ENCODE measurements at places on chromosomes 5 and 9. TPM values are rescaled to one million over a fixed set of nuclear protein-coding genes. Genes with fewer than 3 reads are reported as not detected.

CATSPER3 gene
- not detected for total RNA-seq

GRCh38 chr5:66057239-66057638 is 86.9 kb upstream of the SREK1 start:
- DNase-seq, result no peak
- no peaks in the 10 kb centered on the region for H3K4me1 ChIP-seq
- H3K27ac ChIP-seq, result no peak overlapping the region
- H3K36me3 ChIP-seq, result peaks cover 14% of the 10 kb centered on the region

DNA sequence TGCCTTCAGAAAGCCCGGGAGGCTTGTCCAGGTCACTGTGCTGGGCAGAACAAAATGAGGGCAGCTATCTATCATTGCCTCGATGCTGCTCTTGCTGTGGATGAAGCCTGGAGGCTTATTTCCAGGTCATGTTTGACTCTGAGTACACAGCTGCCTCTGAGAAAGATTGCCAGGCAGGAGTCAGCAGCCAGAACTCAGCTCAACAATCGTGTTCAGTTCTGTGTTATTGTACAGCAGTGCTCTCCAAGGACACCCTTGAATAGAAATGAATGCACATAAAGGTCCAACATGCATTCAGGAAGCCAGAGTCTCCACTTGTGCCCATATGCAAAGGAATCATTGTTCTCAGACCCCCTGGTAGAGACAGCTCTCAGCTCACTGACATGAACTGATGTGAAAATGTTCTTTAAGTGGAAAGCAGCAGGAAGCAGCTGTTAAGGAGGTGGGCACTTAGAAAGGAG is 61.7 kb upstream of the ZFR start:
- no peak for DNase-seq
- H3K27ac ChIP-seq, result peak overlapping the region; percentile 58
- no peaks in the 10 kb centered on the region for H3K27me3 ChIP-seq
- H3K4me3 ChIP-seq, result no peak overlapping the region
- H3K36me3 ChIP-seq, result no peaks in the 10 kb centered on the region

DNA sequence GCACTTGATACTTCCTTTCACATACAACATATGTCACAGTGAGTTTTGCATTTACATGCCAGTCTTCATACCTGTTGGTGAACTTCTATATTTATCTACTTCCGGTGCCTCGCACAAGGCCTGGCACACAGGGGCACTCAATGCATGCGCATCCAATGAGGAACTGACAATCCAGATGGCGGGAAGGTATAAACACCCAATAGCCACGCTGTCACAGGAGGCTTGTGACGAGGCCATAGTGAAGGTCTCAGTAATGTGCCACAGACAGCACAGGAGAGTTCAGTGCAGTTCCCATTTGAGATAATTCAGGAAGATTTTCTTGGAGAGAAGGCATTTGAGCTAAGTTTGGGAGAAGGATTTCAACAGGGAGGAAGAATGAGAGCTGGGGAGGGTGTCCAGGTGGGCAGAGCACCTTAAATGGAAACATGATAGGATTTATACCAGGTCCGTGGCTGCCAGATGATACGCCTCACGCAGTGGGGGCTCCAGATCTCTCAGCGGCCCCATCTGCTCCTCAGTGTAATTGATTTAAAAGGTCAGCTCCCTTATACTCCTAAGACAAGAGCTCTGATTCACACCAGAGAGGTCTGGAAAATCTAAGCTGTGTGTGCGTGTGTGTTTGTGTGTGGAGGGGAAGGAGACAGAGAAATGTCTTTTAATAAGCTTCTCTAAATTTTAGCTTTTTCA is 206.2 kb downstream of the DCP2 start:
- DNase-seq, result no peak
- H3K27me3 ChIP-seq, result no peaks in the 10 kb centered on the region
- peaks cover 14% of the 10 kb centered on the region for H3K4me1 ChIP-seq
- no peaks in the 10 kb centered on the region for H3K36me3 ChIP-seq
- H3K4me3 ChIP-seq, result no peak overlapping the region
- H3K27ac ChIP-seq, result no peak overlapping the region

F2R gene
- 13.7 TPM for total RNA-seq

DNA sequence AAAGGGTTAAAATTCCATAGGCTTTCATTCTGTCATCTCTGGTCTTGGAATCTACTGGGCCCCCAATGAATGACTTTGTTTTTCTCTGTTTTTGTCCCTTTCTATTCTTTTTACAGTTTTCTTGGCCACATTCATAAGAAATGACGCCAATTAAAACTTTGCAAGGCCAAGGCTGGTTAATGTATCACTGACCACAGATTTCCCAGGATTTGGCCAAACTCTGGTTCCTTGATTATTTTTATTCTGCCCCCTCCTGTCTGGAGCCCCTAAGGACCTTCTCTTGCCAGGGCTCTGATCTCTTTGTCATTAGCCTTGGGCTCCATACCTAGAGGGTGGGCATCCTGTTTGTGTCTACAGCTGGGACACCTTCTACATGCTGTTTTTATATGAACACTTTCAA is 388.9 kb upstream of the PAPPA start:
- H3K4me1 ChIP-seq, result no peaks in the 10 kb centered on the region
- DNase-seq, result no peak
- no peaks in the 10 kb centered on the region for H3K27me3 ChIP-seq
- H3K27ac ChIP-seq, result no peak overlapping the region
- no peak overlapping the region for H3K4me3 ChIP-seq

- no peaks in the 10 kb centered on the region for H3K36me3 ChIP-seq
- no peak overlapping the region for H3K4me3 ChIP-seq
- no peak for DNase-seq
- H3K27ac ChIP-seq, result no peak overlapping the region
- H3K4me1 ChIP-seq, result no peaks in the 10 kb centered on the region
These were observed 256.8 kb upstream of the IRX4 start for GRCh38 chr5:2139478-2139877.

- no peaks in the 10 kb centered on the region for H3K27me3 ChIP-seq
- peak; percentile 39 for DNase-seq
- H3K4me1 ChIP-seq, result peaks cover 16% of the 10 kb centered on the region
- H3K4me3 ChIP-seq, result peak overlapping the region; percentile 65
- no peaks in the 10 kb centered on the region for H3K36me3 ChIP-seq
- H3K27ac ChIP-seq, result no peak overlapping the region
These were observed 524 bp downstream of the CYFIP2 start for GRCh38 chr5:157266286-157267007.

IL33 gene
- 63.1 TPM for total RNA-seq

DNA sequence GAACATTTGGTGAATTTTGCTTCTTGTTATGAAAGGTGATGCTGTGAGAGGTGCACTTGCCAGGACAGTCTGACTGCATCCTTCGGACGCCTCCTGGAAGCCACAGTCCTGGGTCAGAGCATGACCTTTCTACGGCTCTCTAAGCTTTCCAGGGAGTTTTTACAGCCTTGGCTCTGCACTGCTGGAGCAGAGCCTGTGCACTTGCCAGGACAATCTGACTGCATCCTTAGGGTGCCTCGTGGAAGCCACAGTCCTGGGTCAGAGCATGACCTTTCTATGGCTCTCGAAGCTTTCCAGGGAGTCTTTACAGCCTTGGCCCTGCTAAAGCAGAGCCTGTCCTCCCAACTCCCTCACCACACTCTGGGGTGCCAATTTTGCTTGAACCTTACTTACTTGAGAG is 49.6 kb downstream of the CCDC180 start:
- no peak overlapping the region for H3K4me3 ChIP-seq
- no peak for DNase-seq
- no peak overlapping the region for H3K27ac ChIP-seq
- H3K36me3 ChIP-seq, result peaks cover 49% of the 10 kb centered on the region
- no peaks in the 10 kb centered on the region for H3K27me3 ChIP-seq

SPAAR gene
- total RNA-seq, result 5.7 TPM

GRCh38 chr5:106401561-106401960 is 1269.2 kb downstream of the EFNA5 start:
- H3K4me1 ChIP-seq, result no peaks in the 10 kb centered on the region
- no peaks in the 10 kb centered on the region for H3K36me3 ChIP-seq
- no peak overlapping the region for H3K4me3 ChIP-seq
- no peaks in the 10 kb centered on the region for H3K27me3 ChIP-seq

DNA sequence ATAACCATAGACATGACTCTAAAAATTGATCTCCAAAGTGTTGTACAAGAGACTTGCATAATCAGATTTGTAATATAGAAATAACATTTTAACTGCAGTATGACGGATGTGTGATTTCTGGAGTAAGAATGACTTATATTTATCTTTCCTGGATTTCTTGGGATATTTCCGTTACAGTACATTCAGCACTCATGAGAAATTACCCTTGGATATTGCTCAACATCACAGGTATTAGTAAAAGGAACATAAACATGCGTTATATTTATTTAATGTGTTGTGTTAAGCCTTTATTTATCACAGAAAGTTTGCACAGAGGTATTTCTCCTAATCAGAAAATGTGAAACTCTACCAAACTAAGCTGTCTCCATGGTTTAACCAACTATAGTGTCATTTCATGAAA is 1823.9 kb upstream of the C9orf72 start:
- no peak overlapping the region for H3K4me3 ChIP-seq
- no peak for DNase-seq
- H3K27me3 ChIP-seq, result no peaks in the 10 kb centered on the region
- H3K4me1 ChIP-seq, result no peaks in the 10 kb centered on the region
- no peak overlapping the region for H3K27ac ChIP-seq

GRCh38 chr9:122122903-122123632 is 30.0 kb upstream of the TTLL11 start:
- no peak for DNase-seq
- no peak overlapping the region for H3K4me3 ChIP-seq
- peaks cover 29% of the 10 kb centered on the region for H3K4me1 ChIP-seq
- H3K36me3 ChIP-seq, result no peaks in the 10 kb centered on the region

- H3K4me1 ChIP-seq, result peaks cover 40% of the 10 kb centered on the region
- no peaks in the 10 kb centered on the region for H3K27me3 ChIP-seq
- no peaks in the 10 kb centered on the region for H3K36me3 ChIP-seq
- DNase-seq, result no peak
These were observed 663 bp upstream of the ZNF366 start for GRCh38 chr5:72507907-72508238.

- H3K36me3 ChIP-seq, result no peaks in the 10 kb centered on the region
- DNase-seq, result no peak
- no peak overlapping the region for H3K27ac ChIP-seq
- no peaks in the 10 kb centered on the region for H3K27me3 ChIP-seq
These were observed 379.7 kb downstream of the PSAT1 start for GRCh38 chr9:78676623-78677022.

- H3K36me3 ChIP-seq, result no peaks in the 10 kb centered on the region
- no peak overlapping the region for H3K27ac ChIP-seq
- peaks cover 42% of the 10 kb centered on the region for H3K4me1 ChIP-seq
- DNase-seq, result no peak
These were observed 33.9 kb downstream of the HRH2 start for GRCh38 chr5:175691761-175692160.

- DNase-seq, result peak; percentile 12
- no peaks in the 10 kb centered on the region for H3K27me3 ChIP-seq
- H3K36me3 ChIP-seq, result no peaks in the 10 kb centered on the region
- H3K4me3 ChIP-seq, result no peak overlapping the region
- H3K4me1 ChIP-seq, result no peaks in the 10 kb centered on the region
These were observed 132.6 kb downstream of the NSG2 start for GRCh38 chr5:174177976-174178605.

GRCh38 chr9:87898151-87898550 is 15.5 kb downstream of the SPATA31E1 start:
- H3K27ac ChIP-seq, result no peak overlapping the region
- no peak for DNase-seq
- no peak overlapping the region for H3K4me3 ChIP-seq
- no peaks in the 10 kb centered on the region for H3K27me3 ChIP-seq

C9 gene
- not detected for total RNA-seq

CCL27 gene
- total RNA-seq, result not detected

DNA sequence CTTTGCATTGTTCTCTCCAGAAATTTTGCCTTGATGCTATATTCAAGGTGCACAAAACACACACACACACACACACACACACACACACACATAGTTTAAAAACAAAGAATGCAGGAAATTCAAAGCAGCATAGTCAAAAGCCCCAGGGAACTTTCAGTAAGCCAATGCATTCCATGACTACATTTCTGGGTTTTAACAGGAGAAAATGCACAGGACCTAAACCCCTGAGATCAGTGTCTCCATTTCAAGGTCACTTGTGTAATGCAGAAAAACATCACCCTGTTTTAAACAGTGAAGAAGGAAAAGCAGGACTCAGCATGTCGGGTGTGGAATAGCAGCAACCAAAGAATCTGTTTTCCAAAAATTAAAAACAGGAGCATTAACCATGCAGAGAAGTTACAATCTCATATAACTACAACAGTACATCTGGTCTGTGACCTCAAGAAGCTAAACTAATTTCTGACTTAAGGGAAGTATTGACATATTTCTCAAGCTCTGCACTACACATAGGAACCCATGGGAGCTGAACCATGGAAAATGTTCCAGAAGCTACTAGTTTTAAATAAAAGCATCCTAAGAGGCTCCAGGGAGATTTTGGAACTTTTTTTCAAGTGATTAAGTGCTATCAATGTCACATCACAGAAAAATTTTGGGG is 296.7 kb downstream of the HINT1 start:
- no peaks in the 10 kb centered on the region for H3K27me3 ChIP-seq
- no peaks in the 10 kb centered on the region for H3K4me1 ChIP-seq
- H3K27ac ChIP-seq, result no peak overlapping the region
- H3K36me3 ChIP-seq, result no peaks in the 10 kb centered on the region
- no peak overlapping the region for H3K4me3 ChIP-seq
- no peak for DNase-seq

DNA sequence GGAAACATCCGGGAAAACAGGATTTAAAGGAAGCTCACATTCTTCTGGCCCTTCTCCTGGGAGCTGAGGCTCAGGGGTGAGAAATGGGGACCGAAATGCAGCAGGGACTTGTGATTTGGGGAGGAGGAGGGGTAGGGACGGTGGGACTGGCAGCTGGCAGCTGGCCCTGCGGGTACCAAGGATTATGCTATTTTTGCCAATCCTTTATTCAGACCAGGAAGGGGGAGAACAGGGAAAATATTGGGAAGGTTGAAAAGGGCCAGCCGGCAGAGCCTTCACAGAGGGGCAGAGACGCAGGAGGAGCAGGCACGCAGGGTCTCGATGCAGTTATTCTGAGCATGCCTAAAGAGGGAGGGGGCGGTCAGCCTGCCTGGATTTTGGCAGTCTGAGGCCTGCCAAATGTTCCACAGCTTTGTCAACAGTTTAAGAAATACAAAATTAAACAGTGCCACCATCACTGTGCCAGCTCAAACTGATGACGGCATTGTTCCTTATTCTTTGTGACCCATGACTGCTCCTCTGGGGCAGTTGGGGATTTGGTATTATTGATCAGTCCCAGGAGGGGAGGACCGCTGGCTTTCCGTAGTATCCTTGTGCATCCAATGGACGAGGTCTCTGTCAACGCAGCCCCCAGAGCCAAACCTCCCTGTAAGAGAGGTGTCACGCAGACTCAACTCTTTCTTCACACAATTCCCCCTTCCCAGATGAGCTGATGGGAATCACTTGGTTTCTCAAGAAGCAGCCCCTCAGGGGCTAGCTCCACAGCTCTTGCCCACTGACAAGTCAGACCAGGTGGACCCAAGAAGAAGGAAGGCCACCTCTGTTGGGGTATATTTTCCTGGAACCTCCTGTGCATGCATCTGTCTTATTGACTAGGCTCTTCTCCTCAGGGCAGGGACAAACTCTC is 553.3 kb downstream of the BNC2 start:
- DNase-seq, result no peak
- no peak overlapping the region for H3K27ac ChIP-seq
- H3K27me3 ChIP-seq, result no peaks in the 10 kb centered on the region
- no peaks in the 10 kb centered on the region for H3K36me3 ChIP-seq
- H3K4me3 ChIP-seq, result no peak overlapping the region

- H3K27ac ChIP-seq, result peak overlapping the region; percentile 5
- no peak overlapping the region for H3K4me3 ChIP-seq
- peaks cover 7% of the 10 kb centered on the region for H3K4me1 ChIP-seq
- H3K36me3 ChIP-seq, result no peaks in the 10 kb centered on the region
- no peak for DNase-seq
- no peaks in the 10 kb centered on the region for H3K27me3 ChIP-seq
These were observed 278.7 kb upstream of the KLF4 start for GRCh38 chr9:107768224-107768623.

All from esophagus muscularis mucosa (tissue), 4 donors.